BJ (cell line): ENCODE measurements at places on chromosomes 6 and 20. TPM values are rescaled to one million over a fixed set of nuclear protein-coding genes. Genes with fewer than 3 reads are reported as not detected.

DNA sequence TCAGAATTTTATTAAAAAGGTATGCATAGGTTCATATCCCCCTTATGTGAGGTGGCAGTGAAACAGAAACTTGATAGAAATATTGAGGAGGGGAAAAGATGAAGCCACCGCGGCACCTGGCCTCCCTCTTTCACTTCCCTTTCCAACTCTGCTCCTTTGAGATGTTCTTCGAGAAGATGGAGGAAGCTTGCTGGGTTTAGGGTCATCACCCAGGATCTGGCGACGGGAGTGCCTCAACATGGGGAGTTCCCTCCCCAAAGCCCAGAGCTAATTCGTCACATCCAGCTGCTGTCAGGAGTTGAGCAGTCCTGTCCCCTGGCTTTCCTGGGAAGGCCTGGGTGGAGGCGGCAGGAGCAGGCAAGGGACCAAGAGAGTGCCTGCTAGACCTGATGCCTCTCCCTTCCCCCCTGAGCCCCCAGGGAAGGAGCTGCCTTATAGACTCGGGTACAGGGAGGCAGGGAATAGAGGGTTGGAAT is 29.1 kb downstream of the RREB1 start:
- DNase-seq = no peak

MYL9 gene
- 445 and 673 TPM in 2 replicates for polyA plus RNA-seq

DNA sequence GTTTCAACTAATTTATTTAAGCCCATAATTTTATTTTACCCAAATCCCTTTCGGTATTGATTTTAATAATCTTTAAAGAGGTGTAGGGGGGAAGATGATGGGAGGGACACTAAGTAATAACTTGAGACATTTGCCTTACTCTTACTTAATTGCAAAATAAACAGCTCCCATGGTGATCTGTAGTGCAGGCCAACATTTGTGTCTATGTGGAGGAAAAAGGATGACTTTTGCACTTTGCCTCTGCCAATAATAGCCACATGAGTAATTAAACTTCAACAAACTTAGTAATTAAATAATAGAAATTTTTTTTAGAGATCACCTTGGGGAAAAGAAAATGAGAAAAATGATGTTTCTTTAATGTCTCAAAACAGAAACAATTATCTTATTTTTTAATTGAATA is 29.9 kb upstream of the CD2AP start:
- no peak for DNase-seq

- no peak for DNase-seq
Observed at GRCh38 chr20:41191562-41192500, 54.5 kb downstream of the PLCG1 start.

DNA sequence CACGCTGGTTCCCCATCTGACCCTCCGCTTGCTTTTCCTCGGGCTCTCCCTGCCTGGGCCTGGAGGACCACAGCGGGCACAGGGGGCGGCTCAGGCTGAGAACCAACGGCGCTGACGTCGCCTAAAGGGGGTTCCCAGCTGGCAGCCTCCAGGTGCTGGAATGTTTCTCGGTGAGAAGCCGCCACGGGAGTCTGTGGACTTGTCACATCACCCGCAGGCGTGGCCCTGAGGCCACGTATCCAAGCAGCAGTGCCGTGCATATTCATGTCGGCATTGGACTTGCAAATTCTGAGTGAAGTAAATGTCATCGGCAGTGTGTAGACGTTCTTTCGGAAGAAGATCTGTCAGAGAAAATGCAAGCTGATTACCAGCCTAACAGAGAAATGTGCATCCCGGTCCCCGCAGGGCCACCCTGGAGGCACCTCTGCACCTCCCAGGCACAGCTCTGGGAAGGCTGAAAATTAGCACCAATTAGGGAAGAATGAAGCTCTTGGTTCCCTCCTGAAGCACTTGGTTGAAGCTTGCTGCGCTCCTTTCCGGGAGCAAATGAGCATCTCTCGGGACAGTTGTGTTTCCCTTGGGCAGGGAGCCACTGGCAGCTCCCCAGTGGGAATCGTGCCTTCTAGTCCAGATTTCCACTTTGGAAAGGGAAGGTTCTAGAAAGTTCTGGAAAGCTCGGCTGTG is 24.3 kb downstream of the NTSR1 start:
- DNase-seq = no peak

ENPP5 gene
- polyA plus RNA-seq = 0.01 TPM in 1 of 2 replicates, not detected in the other

MYH7B gene
- 0.01 and 0.05 TPM in 2 replicates for polyA plus RNA-seq

GRCh38 chr6:138162111-138162954 is 594 bp downstream of the ARFGEF3 start:
- no peak for DNase-seq
